WTC11 (cell line): ENCODE measurements at places on chromosomes 2 and 18. TPM values are rescaled to one million over a fixed set of nuclear protein-coding genes. Genes with fewer than 3 reads are reported as not detected.

The HS6ST1 gene
- 50.3 to 55.5 TPM (median 55.1 TPM) in 3 replicates for total RNA-seq

The CYS1 gene
- 0.85 to 1.2 TPM (median 1.1 TPM) in 3 replicates for total RNA-seq

- H3K4me3 ChIP-seq, result peak overlapping the region; percentile 11; the same call in 1 of the 2 replicates
- H3K4me1 ChIP-seq, result peaks cover 6% of the 10 kb centered on the region; the same call in 1 of the 2 replicates
- DNase-seq, result no peak
- no peak overlapping the region for H3K27ac ChIP-seq
- no peaks in the 10 kb centered on the region; the same call in 1 of the 2 replicates for H3K27me3 ChIP-seq
Observed at GRCh38 chr2:189439342-189439741, 1.9 kb upstream of the WDR75 start.

DNA sequence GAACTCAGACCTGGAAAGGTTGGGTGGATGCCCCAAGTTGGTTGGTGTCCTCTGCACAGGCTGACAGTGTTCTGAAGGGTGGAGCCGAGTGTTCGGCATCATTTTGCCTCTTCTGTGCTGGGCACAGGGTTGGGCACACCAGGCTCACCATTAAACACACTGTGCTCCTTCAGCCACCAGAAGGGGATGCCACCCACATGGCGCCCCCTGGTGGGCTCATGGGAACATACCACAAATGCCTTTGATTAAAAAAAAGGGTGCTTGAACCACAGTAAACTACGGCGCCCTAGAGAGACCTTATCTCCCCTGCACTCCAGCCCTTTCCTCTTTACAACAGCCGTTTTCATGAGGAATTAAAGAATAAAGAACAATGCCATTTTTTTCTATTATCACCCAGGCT is 89.4 kb downstream of the CELF4 start:
- H3K4me3 ChIP-seq, result no peak overlapping the region
- DNase-seq, result peak; percentile 68
- H3K27me3 ChIP-seq, result peaks cover 3% of the 10 kb centered on the region
- peaks cover 21% of the 10 kb centered on the region for H3K4me1 ChIP-seq

GRCh38 chr18:11324510-11324909 is 175.1 kb upstream of the PIEZO2 start:
- H3K4me1 ChIP-seq, result no peaks in the 10 kb centered on the region
- H3K4me3 ChIP-seq, result no peak overlapping the region
- no peaks in the 10 kb centered on the region for H3K36me3 ChIP-seq
- no peaks in the 10 kb centered on the region for H3K27me3 ChIP-seq
- H3K27ac ChIP-seq, result no peak overlapping the region

GRCh38 chr2:128358941-128359731 is 40.5 kb upstream of the HS6ST1 start:
- DNase-seq, result no peak
- no peaks in the 10 kb centered on the region; the same call in 1 of the 2 replicates for H3K27me3 ChIP-seq
- no peak overlapping the region for H3K4me3 ChIP-seq
- peaks cover 31% of the 10 kb centered on the region for H3K4me1 ChIP-seq
- H3K27ac ChIP-seq, result no peak overlapping the region

GRCh38 chr2:160603771-160604510 is 110.3 kb upstream of the RBMS1 start:
- no peak overlapping the region for H3K4me3 ChIP-seq
- H3K36me3 ChIP-seq, result no peaks in the 10 kb centered on the region
- no peaks in the 10 kb centered on the region for H3K27me3 ChIP-seq

DNA sequence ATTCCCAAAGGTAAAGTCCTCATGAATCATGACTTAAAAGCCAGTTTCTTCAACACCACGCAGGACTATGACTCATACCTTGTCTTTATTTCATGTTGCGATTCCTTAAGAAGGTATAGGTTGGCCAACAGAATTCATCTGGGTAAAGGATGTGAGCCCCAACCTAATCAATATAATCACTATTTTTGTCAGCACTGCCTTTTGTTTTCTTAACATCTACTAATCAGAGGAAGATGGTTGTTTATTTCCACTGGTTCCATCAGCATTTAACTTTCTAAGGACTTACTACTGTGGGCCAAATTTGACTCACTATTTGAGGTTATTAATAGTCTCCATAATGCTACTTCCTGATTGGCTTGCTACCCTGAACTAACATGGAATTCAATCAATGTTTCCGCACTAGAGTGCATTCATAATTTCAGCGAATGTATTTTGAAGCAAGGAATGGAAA is 78.6 kb downstream of the SCG2 start:
- no peak overlapping the region for H3K27ac ChIP-seq
- no peaks in the 10 kb centered on the region for H3K27me3 ChIP-seq
- H3K4me1 ChIP-seq, result no peaks in the 10 kb centered on the region
- no peaks in the 10 kb centered on the region for H3K36me3 ChIP-seq

GRCh38 chr18:10743766-10744165 is 217.9 kb downstream of the NAPG start:
- H3K4me3 ChIP-seq, result no peak overlapping the region
- no peaks in the 10 kb centered on the region for H3K27me3 ChIP-seq
- DNase-seq, result no peak
- peaks cover 5% of the 10 kb centered on the region; the same call in 1 of the 2 replicates for H3K36me3 ChIP-seq
- no peaks in the 10 kb centered on the region for H3K4me1 ChIP-seq
